HS-27A (cell line): ENCODE measurements at places on chromosomes 1 and 21.

- DNase-seq = no peak
These were observed 256.5 kb downstream of the NFIA start for GRCh38 chr1:61338899-61339298.

GRCh38 chr1:175154629-175155472, 37.7 kb downstream of the KIAA0040 start:
- no peak for DNase-seq

- no peak for DNase-seq
These were observed 9.0 kb upstream of the SRM start for GRCh38 chr1:11068600-11069473.

- DNase-seq = no peak
These were observed 99.2 kb downstream of the PHTF1 start for GRCh38 chr1:113660088-113660487.

DNA sequence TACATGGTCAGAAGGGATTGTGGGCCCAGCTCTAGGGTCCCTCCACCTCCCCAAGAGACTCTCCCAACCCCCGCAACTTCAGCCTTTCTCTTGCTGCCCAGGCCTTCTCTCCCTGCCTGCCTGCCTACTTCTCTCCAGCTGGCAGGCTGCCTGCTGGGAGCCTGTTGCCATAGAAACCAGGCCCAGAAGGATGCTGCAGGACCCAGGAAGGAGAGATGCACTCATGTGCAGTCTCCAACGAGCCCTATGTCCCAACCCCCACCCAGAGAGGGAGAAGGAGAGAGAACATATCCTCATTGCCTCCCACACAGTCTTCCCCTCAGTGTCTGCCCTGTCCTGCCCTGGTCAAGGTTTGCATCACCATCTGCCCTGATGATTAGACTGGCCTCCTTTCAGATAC, 10.8 kb upstream of the SMIM12 start:
- DNase-seq = no peak

DNA sequence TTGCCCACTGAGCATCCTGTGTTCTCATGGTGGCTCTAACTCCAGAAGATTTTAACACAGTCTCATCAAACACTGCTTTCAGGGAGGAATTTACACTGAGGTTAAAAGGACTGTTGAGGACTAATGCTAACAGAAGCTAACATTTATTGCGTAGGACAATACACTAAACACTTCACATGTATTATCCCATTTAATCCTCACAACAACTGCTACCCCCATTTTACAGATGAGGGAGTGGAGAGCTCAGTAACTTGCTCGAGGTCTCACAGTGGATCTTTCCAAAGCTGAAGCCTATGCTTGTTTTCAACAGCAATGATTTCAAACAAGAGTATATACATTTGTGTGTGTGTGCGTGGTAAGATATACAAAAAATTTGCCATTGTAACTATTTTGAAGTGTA, 13.9 kb downstream of the ATF3 start:
- DNase-seq = no peak

DNA sequence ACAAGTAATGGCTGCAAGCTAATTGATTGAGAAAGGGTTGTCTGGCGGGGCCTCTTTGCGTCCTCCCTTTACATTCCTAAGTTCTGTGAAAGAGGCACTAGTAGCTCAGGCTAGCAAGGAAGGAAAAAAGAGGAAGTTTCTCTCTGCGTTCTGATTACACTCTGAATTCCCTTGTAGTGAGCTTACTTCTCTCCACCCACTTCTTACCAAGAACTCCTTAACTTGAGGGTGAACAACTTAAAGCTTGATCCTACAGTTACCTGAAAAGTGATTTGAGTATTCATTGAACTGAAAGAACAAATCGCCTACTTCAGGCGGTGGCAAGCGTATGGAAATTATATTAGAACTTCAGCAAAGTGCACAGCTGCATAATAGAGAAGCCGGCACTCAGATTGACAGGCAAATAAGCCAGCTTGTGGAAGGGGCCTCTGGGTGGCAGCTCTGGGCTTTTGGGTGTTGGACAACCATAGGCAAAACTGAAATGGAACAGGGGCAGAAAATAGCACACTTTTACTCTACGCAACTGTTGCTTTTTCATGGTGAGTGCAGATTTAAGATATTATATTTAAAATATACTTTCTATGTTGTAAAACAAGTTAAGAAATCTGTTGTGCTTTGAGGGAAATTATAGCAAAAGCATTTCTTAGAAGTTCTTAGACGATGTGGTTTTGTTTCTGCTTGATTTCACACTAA, 464.5 kb downstream of the USP25 start:
- peak; percentile 80 for DNase-seq

DNA sequence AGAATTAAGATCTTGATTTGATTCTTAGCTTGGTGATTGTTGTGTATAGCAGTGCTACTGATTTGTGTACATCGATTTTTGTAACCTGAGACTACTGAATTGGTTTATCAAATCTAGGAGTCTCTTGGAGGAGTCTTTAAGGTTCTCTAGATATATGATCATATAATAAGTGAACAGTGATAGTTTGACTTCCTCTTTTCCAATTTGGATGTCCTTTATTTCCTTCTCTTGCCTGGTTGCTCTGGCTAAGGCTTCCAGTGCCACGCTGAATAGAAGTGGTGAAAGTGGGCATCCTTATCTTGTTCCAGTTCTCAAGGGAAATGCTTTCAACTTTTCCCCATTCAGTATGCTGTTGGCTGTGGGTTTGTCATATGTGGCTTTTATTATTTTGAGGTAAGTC, 61.5 kb upstream of the LYST start:
- DNase-seq = no peak

DNA sequence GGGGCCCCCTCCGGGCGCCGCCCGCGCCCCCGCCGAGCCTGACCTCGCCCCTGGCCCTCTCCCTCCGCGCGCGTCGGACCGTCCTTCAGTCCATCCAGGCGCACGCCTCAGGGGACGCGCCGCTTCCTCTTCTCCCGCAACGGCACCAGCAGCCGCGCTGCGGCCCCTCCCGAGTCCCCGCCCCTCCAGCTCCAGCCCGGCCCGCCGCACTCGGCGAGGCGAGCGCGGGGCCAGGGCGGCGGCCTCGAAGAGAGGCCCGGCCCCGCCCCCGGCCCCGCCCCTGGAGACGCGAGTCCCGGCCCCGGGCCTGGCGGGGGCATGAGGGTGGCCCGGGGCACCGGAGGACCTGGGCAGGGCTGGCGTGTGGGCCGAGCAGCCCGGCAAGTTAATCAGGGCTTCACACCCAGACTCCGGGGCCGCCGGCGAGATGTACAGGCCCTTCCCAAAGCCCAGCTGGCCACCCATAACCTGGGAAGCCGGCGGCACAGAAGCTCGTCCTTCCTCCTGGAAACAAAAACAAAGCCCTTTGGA, at the start of gene IGSF3:
Gene IGSF3, minus strand, starts transcription at position 159 of the 531 bp plus-strand sequence. CDS start 1,407 bp downstream, outside the sequence.
- no peak for DNase-seq

DNA sequence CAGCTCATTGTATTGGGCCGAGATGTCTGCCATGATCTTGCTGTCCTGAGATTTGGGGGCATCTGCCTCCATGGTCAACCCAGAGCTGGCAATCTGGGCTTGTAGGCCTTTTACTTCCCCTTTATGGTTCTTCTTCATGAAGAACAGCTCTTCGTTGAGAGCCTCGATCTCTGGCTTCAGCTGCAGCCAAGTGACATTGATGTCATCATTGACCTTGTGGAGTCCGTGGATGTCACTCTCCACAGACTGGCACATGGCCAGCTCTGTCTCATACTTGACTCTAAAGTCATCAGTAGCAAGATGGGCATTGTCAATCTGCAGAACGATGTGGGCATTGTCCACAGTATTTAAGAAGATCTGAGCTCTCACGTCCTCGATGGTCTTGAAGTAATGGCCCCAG, 29.2 kb downstream of the RAP1A start:
- DNase-seq = no peak

- no peak for DNase-seq
These were observed 208.7 kb downstream of the LMX1A start for GRCh38 chr1:165147799-165148198.

DNA sequence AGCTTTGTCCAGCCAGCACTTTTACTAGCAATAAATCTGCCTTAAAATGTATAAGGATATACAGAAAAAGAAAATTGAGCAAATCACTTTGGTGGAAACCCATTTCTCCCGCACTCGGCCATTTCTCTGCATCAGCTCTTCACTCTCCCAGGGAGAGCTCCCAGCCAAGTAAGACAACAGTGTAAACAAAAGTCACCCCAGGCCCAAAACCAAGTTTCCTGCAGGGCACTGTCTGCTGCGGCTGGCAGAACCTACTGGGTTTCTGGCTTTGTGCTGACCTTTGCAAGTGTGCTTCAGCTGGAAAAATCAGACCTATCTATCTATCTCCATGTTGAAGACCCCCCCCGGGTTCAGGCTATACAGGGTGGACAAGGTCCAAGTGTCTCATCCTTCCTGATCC, 476.7 kb upstream of the CAMK1G start:
- DNase-seq = no peak

DNA sequence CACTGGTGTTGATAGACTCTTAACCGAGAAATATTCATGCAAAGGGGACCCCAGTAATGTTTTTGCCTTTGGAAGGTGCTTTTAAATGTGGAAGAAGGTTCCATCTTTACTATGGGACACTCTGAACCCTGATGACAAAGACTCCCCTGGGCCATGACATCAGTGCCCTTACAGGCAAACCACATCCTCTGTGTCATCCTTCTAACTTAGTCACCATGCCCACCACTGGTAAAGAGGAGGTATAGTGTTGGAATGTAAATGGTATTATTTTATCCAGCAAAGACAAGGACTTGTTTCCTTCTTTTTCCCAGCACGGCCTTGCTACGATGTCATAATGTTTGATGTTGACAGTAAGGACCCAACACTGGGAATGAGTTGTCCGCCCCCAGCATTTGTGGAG, 12.6 kb downstream of the METTL13 start:
- peak; percentile 47 for DNase-seq

GRCh38 chr1:168146626-168147025, 9.9 kb upstream of the GPR161 start:
- no peak for DNase-seq

GRCh38 chr1:12015001-12015491, 4.3 kb upstream of the MIIP start:
- DNase-seq = peak; percentile 12

DNA sequence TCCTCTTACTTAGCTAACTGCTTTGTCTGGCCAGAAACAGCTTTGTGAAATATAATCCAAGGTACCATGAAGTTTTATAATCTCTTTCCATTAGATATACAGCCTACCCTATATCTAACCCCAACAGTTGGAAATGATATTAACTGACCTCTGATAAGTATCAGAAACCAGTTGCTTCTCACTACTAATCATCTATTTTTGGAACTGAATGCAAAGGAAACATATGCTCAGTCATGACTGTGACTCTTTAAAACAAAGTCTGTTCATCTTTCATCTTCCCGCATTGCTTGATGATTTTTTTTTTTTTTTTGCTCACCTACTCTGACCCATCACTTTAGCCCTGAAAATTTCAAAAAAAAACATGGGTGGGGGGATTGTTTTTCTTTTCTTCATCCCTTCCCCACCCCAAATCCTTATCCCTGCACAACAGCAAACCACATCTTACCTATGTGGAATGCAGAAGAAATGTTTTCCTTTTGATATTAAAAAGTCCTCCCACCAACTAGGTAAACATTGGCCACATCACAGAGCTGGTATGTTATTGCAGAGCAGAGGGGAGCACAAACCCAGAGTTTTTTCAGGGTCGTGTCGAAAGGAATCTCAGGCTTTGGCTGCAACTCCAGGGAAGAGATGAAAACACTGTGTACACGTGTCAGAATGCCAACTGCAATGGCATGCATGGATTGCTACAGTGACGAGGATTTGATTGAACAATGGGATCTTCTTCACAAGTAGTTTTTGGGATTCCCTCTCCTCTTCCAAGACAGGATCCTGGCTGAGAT, 137.3 kb downstream of the SLC30A10 start:
- DNase-seq = no peak

- DNase-seq = no peak
These were observed 37.7 kb upstream of the PADI1 start for GRCh38 chr1:17167041-17167785.

GRCh38 chr1:97562081-97562480, 358.8 kb downstream of the DPYD start:
- DNase-seq = no peak

GRCh38 chr1:236692742-236693141, 6.4 kb downstream of the ACTN2 start:
- DNase-seq = no peak

DNA sequence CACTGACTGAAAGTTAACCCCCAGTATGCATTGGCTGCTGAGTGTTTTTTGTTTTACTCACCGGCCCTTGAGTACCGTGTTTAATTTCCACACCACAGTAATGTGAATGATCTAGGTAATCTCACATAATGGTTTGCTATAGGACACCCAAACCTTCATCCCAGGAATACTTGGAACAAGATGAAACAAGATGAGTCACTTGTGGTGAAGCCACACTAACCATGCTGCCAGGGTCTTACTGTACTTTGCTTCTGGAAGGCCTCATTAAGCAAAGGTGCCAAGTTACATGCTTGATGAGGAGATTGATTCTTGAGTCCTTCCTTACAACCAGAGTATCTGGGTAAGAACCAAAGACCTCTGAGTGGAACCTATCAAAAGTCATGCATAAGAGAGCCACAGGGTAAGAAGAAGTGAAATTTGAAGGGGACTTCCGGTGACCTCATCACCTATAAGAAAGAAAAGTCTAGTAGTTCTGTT, 163.3 kb downstream of the NRIP1 start:
- peak; percentile 42 for DNase-seq

DNA sequence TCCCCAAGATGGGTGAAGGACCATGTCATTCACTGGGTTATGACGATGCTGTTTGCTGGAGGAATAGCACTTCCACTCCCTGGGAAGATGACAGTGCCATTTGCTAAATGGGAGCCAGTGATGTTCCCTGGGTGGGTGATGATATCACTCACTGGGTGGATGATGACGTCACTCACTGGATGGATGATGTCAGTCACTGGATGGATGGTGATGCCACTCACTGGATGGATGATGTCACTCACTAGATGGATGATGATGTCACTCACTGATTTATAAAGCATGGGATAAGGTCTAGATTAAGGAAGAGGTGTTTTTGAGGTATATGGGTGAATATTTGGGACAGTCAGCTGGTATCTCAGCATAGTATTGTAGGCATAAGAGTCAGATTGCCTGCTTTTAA, 457.2 kb downstream of the AJAP1 start:
- no peak for DNase-seq

GRCh38 chr1:156096640-156097391, 14.6 kb upstream of the MEX3A start:
- DNase-seq = peak; percentile 51

DNA sequence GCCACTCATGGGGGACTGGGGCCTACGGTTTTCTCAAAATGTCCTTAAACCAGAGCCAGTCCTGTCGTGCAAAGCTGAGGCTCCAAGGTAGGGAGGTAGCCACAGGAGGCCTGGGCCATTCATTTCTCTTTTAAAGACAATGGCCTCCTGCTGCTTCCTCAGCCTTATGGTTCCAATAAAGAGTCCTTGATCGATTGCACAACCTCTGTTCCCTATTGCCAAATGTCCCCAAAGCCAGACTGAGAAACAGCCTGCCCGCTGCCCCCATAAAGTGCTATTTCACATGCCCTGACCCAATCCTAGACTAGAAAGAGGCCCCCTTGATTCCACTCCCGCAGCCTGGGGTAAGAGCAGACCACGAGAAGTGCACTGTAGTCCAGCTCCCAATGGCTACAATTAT, 166.7 kb downstream of the CLIC6 start:
- no peak for DNase-seq
